ENCODE measurements at places on chromosomes 1 and 21. TPM values are rescaled to one million over a fixed set of nuclear protein-coding genes. Genes with fewer than 3 reads are reported as not detected.

RNF207 gene
- 31.4 TPM for total RNA-seq

C4BPA gene
- not detected for total RNA-seq

UTS2 gene
- 0.27 TPM for total RNA-seq

PTPN22 gene
- total RNA-seq = 4.7 TPM

NPHS2 gene
- total RNA-seq = not detected

- H3K36me3 ChIP-seq = no peaks in the 10 kb centered on the region
- H3K27ac ChIP-seq = no peak overlapping the region
- DNase-seq = no peak
- H3K4me3 ChIP-seq = no peak overlapping the region
- H3K4me1 ChIP-seq = no peaks in the 10 kb centered on the region
- H3K27me3 ChIP-seq = no peaks in the 10 kb centered on the region
These were observed 12.9 kb upstream of the CD55 start for GRCh38 chr1:207308451-207309190.

- H3K36me3 ChIP-seq = no peaks in the 10 kb centered on the region
- DNase-seq = no peak
- H3K27me3 ChIP-seq = no peaks in the 10 kb centered on the region
- no peak overlapping the region for H3K4me3 ChIP-seq
- no peak overlapping the region for H3K27ac ChIP-seq
- no peaks in the 10 kb centered on the region for H3K4me1 ChIP-seq
These were observed 23.1 kb downstream of the KIAA0040 start for GRCh38 chr1:175169286-175170018.

DNA sequence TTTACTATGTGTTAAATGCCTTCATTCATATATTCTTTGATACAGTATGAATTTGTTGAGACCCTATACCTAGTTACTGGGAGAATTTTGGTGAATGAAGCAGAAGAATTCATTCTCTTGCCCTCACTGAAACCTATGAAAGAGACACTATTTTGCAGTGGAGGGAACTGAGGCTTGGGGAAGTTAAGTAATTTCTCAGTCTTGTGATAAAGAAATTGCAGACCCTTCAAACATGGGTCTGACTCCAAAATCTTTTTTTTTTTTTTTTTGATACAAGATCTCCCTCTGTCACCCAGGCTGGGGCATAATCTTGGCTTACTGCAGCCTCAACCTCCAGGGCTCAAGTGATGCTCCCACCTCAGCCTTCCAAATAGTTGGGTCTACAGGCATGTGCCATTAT, 132.1 kb downstream of the DNM3 start:
- no peak overlapping the region for H3K27ac ChIP-seq
- no peak for DNase-seq
- H3K4me1 ChIP-seq = no peaks in the 10 kb centered on the region
- no peaks in the 10 kb centered on the region for H3K27me3 ChIP-seq

DNA sequence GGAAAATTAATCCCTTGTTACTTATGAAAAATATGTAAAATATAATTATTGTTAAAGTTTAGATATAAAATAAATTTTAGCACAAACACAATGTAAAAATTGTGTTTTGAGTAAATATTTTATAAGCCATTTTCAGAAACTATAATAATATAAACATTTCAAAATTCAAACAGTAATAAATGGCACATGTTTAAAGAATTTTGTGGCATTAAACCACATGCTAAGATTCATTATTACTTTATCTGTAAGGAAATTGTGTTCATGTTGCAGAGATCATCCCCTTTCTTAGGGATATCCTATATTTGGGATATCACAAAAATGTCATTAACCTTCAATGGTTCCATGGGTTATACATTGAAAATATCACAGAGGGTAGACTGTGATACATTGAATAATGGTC, 1044.3 kb downstream of the AMY1C start:
- H3K4me1 ChIP-seq = no peaks in the 10 kb centered on the region
- DNase-seq = no peak
- H3K36me3 ChIP-seq = no peaks in the 10 kb centered on the region
- no peak overlapping the region for H3K4me3 ChIP-seq
- H3K27ac ChIP-seq = no peak overlapping the region
- H3K27me3 ChIP-seq = no peaks in the 10 kb centered on the region

GRCh38 chr21:42674351-42674940, 21.0 kb downstream of the PDE9A start:
- no peaks in the 10 kb centered on the region for H3K27me3 ChIP-seq
- no peak for DNase-seq
- no peak overlapping the region for H3K27ac ChIP-seq
- H3K36me3 ChIP-seq = no peaks in the 10 kb centered on the region
- H3K4me1 ChIP-seq = no peaks in the 10 kb centered on the region

DNA sequence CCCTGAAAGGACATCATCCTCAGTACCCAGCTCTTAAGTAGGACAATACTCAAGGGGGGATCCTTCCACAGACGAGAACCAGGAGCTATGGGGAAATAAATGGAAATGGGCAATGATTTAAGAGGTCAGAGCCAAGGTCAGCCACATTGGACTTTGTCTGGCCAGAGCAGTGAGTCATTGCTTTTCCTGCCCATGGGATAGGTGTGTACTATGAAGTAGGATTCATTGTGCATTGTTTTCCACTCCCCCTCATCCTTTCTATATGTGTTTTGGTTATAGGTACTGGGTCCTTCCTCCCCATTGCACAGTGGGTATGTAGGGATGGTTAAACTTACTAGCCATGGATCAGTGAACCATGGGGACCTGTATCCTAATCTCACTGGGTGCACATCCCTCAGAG, 328.9 kb upstream of the USP25 start:
- H3K36me3 ChIP-seq = no peaks in the 10 kb centered on the region
- no peak overlapping the region for H3K27ac ChIP-seq
- no peak for DNase-seq
- H3K4me1 ChIP-seq = no peaks in the 10 kb centered on the region
- H3K4me3 ChIP-seq = no peak overlapping the region
- peaks cover 1% of the 10 kb centered on the region for H3K27me3 ChIP-seq

DNA sequence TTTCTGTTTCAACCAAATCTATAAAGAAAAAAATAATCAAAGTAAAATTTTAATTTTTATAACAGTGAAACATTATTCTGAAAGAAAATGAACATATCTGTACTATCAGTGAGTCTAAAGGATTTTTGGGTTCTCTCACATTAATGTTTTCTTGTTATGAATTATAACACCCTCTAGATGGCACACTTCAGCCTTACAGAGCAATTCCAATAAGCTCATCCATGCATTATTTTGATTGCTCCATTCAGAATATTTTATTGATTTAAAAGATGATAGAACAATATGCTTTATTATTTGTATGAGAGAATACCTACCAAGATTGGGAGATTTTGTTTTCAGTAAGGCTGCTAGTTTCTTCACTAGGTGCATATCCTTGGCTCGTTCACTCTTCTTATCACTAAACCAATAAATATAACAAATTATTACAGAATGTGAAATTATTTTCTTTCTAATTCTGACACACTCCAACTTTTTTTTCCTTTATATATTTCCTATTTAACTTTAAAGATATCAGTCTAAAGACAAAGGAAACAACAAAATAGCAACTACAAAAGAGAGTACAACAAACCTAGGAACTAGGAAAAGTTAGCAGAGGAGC, 82.4 kb downstream of the RAB3GAP2 start:
- no peaks in the 10 kb centered on the region for H3K27me3 ChIP-seq
- H3K27ac ChIP-seq = no peak overlapping the region
- no peak overlapping the region for H3K4me3 ChIP-seq
- peaks cover 5% of the 10 kb centered on the region for H3K36me3 ChIP-seq
- DNase-seq = no peak

GRCh38 chr1:94980582-94981574, 54.0 kb upstream of the CNN3 start:
- H3K36me3 ChIP-seq = no peaks in the 10 kb centered on the region
- no peak overlapping the region for H3K4me3 ChIP-seq
- DNase-seq = no peak
- H3K4me1 ChIP-seq = peaks cover 1% of the 10 kb centered on the region
- no peak overlapping the region for H3K27ac ChIP-seq

- H3K36me3 ChIP-seq = peaks cover 4% of the 10 kb centered on the region
- DNase-seq = no peak
- no peaks in the 10 kb centered on the region for H3K27me3 ChIP-seq
- no peak overlapping the region for H3K27ac ChIP-seq
- H3K4me1 ChIP-seq = no peaks in the 10 kb centered on the region
- no peak overlapping the region for H3K4me3 ChIP-seq
These were observed 24.2 kb downstream of the POFUT2 start for GRCh38 chr21:45263534-45263933.

GRCh38 chr1:218301217-218301616, 16.1 kb downstream of the RRP15 start:
- no peak for DNase-seq
- no peak overlapping the region for H3K4me3 ChIP-seq
- H3K36me3 ChIP-seq = no peaks in the 10 kb centered on the region
- no peak overlapping the region for H3K27ac ChIP-seq
- H3K4me1 ChIP-seq = no peaks in the 10 kb centered on the region
- H3K27me3 ChIP-seq = no peaks in the 10 kb centered on the region

DNA sequence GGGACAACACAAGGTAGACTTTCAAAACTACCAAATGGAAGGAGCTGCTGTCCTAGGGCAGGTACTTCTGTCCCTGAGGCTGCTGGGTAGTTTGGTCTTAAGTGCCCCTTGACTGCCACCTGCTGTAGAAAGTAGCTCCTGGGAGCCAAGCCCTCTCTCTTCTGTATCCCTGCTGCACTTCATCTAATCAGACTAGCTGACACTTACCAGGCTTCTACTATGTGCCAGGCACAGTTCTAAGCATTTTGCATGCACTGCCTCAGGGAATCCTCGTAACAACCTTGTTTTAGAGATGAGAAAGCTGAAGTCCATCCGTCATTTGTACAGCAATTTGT, 15.9 kb upstream of the SRSF4 start:
- H3K27me3 ChIP-seq = no peaks in the 10 kb centered on the region
- H3K36me3 ChIP-seq = no peaks in the 10 kb centered on the region
- DNase-seq = no peak

Measured in aorta (tissue), 5 donors.